ENCODE measurements at places on chromosomes 13 and 19. TPM values are rescaled to one million over a fixed set of nuclear protein-coding genes. Genes with fewer than 3 reads are reported as not detected.

DNA sequence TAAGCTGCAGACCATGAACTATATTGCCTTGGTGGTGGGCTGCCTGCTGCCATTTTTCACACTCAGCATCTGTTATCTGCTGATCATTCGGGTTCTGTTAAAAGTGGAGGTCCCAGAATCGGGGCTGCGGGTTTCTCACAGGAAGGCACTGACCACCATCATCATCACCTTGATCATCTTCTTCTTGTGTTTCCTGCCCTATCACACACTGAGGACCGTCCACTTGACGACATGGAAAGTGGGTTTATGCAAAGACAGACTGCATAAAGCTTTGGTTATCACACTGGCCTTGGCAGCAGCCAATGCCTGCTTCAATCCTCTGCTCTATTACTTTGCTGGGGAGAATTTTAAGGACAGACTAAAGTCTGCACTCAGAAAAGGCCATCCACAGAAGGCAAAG, 53.7 kb downstream of the CYSLTR2 start:
- no peak for DNase-seq

DNA sequence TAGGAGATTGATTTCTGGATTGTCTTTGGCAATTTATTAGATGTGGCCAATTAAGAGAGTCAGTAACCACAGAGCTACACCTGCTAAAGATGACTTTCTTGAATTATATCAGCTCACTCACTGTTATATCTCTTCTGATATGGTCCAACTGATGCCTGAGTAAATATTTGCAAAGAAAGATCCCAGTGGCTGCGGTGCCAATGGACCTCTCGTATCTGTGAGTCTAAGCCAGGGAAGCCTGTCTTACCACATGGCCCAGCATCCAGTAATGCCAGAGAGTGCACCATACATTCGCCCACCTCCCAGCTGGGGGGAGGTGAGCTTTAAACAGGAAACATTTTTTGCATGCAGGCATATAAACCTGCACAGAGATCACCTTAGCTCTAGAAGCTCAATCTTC, 82.7 kb upstream of the SLC15A1 start:
- no peak for DNase-seq

DNA sequence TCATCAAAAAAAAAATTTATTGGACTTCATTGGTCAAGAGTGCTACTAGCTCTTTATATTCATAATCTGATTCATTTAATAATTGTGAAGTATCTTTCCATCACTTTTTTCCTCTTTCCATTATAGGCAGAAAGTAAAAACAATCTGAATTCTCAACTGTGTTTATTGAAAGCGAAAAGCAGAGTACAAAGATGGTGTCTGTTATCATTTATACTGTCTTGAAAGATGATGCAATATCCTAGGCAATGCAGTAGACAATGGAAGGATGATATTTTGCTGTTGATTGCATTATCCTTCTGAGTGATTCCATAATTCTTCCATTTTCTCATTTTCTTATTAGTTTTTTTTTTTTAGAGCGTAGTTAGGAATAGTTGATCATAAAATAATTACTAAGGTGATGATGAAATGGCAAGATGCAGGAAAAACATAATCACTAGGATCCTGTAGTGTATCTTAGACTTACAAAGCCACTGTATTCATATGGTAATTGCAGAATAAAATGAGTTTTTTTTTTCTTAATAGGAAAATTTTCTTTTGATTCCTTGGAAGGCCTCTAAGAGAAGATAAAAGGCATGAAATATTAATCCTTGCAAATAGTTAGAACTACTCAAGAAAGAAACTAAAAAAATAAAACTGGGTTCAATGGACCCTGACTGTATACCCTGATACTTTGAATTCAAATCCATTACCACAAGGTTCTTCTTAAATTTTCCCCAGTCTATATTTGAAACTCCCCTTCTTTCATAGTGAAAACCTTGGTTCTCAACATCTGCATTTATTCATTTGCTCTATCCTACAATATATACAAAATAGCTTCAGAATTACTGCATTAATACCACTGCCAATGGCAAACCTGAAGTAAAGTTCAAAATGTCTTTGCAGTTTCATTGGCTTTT, 11.6 kb downstream of the URI1 start:
- DNase-seq: no peak

GRCh38 chr13:29569253-29570050, 26.0 kb downstream of the SLC7A1 start:
- no peak for DNase-seq

GRCh38 chr19:16117594-16118033, 5.9 kb downstream of the RAB8A start:
- DNase-seq: no peak

DNA sequence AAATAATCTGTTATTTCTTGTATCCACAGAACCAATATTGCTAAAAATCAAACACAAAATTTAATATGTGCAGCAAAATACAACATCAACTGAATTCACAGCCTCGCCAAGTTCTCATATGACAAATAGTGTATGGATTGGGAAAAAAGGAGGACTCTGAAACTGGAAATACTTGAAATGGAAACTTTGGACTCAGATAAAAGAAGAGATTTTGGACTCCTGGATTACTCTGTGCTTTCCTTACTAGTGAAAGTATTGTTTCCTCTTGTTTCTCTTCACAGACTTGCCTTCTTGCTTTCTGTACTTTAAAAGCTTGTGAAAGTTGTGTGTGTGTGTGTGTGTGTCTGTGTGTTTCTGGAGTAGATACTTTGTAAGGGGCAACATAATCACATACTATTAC, 1596.3 kb downstream of the PCDH9 start:
- DNase-seq: no peak

- DNase-seq: no peak
These were observed 421.0 kb upstream of the MIR17HG start for GRCh38 chr13:90926459-90926858.

DNA sequence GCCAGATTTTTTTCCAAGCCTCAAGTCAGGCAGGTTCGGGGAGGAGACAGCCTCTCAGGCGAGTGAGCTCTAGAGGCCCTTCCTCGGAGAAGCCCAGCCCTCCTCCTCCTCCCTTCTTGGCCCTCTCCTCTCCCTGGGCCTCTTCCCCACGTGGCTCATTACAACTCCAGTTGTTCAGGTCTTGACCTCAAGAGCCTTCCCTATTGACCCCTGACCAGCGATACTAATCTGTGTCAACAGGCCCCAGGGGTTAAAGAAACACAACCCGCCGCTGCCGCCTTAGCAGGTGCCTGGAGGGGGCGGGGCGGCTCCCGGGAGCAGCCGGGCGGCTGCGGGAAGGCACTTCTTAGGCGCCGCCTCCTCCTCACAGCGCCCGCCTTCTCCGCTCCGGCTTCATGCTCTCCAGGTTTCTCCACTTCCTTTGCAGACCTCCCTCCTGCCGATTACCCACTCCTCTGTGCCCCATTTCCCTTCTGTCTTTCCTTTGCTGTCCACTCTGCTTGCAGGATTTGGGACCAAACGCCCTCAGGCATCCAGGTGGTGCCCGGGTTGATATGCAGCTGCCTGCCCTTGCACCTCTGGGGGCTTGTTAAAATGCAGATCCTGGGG, 51.0 kb downstream of the LYL1 start:
- DNase-seq: peak; percentile 87

DNA sequence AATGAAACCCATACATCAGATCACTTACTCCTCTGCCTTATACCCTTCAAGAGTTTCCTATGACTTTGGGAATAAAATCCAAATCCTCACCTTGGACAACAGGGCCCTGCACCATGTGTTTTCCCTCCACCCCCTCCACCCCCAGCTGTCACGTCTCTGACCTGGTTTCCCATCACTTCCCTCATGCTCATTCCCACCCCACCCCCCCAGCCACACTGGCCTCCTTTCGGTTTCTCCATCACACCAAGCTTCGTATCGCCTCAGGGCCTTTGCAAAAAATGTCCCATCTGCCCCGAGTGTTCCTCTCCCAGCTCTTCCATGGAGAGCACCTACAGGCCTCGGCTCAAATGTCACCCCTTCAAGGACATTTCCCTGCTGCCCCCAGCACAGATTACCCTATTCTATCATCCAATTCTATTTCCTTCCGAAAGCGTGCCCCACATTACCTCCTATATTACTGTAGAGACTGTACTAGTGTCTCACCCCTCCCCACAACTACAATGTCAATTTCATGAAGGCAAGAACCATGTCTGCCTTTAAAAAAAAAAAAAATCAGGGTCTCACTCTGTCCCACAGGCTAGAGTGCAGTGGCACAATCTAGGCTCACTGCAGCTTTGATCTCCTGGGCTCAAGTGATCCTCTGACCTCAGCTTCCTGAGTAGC, 16.8 kb upstream of the FFAR2 start:
- no peak for DNase-seq

DNA sequence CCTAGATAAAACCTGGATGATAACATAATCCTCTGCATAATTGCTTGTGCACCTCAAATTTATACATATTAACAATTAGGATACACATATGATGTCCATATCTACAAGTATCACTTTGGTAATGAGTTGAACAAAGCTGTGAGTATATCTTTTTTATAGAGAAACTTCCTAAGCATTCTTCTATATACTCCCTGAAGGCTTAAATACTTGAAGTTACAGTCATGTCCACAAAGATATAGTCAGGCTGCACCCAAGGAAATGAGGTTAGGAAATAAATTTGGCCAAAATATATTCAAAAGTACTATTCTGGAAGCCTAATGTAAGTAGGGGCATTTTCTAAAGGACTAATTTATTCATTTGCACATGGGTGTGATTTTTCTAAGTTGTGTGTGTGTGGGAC, 761.5 kb downstream of the PCDH9 start:
- DNase-seq: no peak

- no peak for DNase-seq
These were observed 51.5 kb downstream of the MRPL57 start for GRCh38 chr13:21227917-21228316.

- no peak for DNase-seq
These were observed 54.1 kb downstream of the C13orf42 start for GRCh38 chr13:51057001-51057400.

- no peak for DNase-seq
These were observed 708 bp upstream of the ESD start for GRCh38 chr13:46797501-46798237.

GRCh38 chr13:110698689-110699088, 7.2 kb downstream of the CARS2 start:
- DNase-seq: no peak

DNA sequence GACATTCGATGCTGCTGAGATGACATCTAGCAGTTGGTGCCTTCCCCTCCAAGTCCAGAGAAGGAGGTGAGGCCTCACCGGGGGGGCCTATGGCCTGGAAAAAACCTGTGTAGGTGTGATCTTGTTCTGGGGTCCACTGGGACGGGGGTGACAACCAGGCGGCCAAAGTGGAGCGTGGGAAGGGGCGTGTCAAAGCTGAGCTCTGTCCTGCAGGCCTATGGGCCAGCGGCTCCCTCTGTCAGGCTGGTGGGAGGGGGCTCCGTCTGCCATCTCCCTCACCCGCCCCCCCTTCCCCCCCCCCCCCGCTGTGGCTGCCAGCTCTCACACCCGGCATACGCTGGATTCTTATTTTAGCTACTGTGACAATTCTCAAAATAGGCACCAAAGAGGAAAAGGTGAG, 56.7 kb upstream of the UQCRFS1 start:
- DNase-seq: no peak

DNA sequence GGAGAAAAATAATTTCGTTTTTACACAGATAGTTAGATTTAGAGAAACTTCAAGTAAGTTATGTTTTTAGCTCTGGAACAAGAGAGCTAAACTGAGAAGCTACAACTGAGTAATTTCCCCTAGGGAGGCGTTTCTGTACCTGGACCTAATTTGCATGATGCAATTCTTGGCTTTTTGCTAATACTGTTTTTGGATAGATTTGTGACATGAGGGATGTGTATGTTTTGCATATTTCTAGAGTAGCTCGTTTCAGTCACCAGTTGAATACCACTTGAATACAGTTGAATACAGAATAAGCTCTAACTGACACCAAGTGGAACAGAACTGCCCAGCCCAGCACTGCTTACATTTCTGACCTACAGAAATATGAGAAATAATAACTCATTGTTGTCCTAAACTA, 1227.9 kb upstream of the SPRY2 start:
- DNase-seq: no peak

- DNase-seq: no peak
These were observed 12.0 kb downstream of the MLLT1 start for GRCh38 chr19:6267552-6268381.

- no peak for DNase-seq
These were observed 322.4 kb downstream of the OLFM4 start for GRCh38 chr13:53351021-53351420.

DNA sequence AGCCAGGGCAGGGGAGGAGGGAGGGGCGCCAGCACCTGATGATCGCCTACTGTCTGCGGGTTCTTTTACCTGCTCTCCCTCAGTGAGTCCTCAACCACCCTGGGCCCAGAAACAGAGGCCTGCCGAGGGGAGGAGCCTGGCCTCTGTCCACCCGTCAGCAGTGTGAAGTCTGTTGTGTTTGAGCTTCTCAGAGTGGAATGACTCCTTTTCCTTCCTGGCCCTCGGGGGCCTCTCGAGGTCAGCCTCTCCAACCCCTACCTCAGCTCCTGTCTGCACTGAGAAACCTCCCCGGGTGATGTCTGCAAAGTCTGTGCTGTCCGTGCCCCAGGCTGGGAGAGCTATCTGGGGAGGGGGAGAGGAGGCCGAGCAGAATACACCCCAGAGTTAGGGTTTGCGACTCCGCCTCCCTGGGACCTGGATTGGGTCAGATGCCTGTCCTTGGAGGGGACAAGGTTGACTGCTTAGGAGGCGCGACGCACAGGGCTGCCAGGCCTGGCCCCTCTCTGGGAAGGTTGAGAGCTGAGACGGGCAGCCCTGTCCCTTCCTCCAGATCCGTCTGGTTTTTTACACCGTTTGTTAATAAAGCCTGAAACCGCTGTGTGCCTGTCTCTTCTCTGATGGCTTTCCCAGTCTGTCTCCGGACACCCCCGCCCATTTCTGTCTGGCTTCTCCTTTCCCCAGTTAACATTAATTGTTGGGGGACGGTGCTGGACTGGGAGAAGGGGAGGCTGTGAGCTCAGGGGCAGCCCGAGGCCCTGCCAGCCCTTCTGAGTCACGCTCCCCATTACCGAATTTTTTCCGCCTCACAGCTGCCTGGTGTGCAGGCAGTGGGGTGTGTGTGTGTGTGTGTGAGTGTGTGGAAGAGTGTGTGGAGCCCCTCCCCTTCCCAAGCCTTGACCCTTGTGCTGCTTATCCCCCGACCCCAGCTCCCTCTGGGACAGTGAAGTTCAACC, 989 bp upstream of the SSC5D start:
- DNase-seq: peak; percentile 93

- no peak for DNase-seq
These were observed 179 bp upstream of the AMER2 start for GRCh38 chr13:25172303-25172630.

DNA sequence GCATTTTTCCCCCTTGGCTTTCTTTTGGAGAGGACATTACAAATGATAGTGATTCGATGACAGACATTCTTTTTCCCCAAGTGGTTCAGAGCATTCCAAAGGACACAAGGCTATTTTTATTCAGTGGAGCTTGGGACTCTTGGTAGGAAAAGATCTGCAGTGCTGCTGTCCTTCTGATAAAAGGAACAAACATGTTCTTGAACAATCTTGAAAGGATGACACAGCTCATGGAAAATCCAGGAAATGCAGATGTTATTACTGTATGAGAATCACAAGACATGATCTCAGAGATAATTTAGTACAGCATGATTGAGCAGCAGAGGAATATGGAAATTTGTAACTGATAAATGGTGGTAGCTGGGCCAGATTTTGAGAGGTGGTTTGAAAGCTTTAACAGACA, 96.2 kb upstream of the RFC3 start:
- DNase-seq: no peak

Gene GPR183
- 18.7 TPM for total RNA-seq

Gene ERF
- 74.9 TPM for total RNA-seq

Gene SMIM24
- total RNA-seq: not detected

Gene SIGLEC12
- not detected for total RNA-seq

Gene EHD2
- total RNA-seq: 189 TPM

Gene EPS8L1
- 0.81 TPM for total RNA-seq

Gene SEMA6B
- total RNA-seq: 25.6 TPM

Gene TNFSF13B
- total RNA-seq: 8.5 TPM

Gene KLK8
- not detected for total RNA-seq

Data from aorta (tissue), 5 donors.